Caco-2 (cell line): ENCODE measurements at places on chromosomes 12 and 14.

DNA sequence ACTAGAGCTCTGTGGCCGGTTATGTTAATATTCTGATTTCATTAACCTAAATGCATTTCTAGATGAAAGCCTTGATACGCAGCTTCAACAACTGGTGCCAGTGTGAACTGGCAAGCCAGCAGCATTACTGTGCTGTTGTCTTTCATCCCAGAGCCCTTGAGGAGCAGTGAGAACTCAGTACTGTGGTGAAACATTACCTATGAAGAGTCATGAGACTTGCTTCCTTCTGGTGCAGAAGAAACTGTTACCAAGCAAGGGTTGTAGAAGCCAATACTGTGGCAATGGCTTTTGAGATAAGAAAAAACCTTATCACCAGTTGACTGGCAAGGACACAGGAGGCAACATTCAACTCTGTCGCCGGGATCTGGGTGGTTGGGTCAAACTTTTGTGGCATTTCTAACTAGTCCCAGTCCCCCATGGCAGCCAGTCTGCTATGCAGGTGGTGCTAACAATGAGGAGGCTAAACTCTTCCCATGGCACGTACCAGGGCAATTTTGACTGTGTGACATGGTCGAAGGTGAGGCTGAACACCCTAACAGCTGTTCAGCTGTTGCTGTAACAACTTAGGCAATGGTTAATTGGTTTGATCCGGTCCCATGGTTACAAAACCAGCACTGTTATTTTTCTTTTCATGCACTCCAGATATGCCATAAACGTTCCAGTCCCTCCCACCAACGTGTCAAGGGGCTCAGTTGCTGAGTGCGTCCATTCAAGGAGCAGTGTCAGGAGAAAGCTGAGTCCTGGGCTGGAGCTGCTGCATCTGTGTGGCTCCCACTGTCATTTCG, 12.6 kb upstream of the LGALS3 start:
- H3K4me1 ChIP-seq: peaks cover 64% of the 10 kb centered on the region
- H3K27me3 ChIP-seq: no peaks in the 10 kb centered on the region
- H3K27ac ChIP-seq: peak overlapping the region; percentile 19
- H3K36me3 ChIP-seq: no peaks in the 10 kb centered on the region
- DNase-seq: no peak

DNA sequence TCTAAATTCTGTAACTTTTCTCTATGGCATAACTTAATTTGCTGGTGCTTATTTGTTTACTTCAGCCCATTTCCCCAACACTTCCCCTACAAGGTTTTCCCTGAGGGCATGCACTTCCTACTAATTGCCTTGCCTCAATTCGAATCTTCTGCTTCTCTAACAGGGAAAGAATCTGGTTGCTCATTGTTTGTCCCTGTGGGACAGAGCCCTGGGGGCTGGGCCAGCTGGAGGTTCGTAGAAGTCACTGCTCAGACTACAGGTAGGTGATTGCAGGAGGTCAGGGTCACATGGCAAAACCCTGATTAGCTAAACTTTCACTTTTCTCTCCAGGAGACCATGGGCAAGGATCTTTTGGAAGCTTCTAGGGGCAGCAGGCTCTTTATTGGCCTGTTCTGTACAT, 72.0 kb downstream of the ZFC3H1 start:
- DNase-seq: no peak
- no peaks in the 10 kb centered on the region for H3K36me3 ChIP-seq
- no peaks in the 10 kb centered on the region for H3K4me1 ChIP-seq
- H3K4me3 ChIP-seq: no peak overlapping the region
- H3K27me3 ChIP-seq: no peaks in the 10 kb centered on the region

DNA sequence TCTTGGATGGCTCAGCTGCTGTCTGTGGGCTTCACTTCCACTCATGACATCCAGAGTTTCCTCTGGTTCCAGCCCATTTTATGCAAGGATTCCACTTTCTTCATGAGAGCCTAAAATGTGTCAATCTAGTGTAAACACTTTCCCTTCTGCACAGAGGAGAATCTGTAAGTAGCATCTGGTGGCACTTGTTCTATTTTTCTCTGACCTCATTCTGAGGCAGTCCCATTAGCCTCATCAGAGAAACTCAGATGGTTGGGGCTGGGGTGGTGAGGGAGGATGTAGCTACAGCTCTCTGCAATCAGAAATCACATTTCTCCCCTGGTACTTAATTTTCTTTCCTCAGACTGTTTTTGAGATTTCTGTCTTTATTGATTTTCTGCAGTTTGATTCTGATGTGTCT, 81.6 kb downstream of the PRMT8 start:
- no peak for DNase-seq
- no peaks in the 10 kb centered on the region for H3K36me3 ChIP-seq
- no peaks in the 10 kb centered on the region for H3K27me3 ChIP-seq
- no peak overlapping the region for H3K4me3 ChIP-seq

DNA sequence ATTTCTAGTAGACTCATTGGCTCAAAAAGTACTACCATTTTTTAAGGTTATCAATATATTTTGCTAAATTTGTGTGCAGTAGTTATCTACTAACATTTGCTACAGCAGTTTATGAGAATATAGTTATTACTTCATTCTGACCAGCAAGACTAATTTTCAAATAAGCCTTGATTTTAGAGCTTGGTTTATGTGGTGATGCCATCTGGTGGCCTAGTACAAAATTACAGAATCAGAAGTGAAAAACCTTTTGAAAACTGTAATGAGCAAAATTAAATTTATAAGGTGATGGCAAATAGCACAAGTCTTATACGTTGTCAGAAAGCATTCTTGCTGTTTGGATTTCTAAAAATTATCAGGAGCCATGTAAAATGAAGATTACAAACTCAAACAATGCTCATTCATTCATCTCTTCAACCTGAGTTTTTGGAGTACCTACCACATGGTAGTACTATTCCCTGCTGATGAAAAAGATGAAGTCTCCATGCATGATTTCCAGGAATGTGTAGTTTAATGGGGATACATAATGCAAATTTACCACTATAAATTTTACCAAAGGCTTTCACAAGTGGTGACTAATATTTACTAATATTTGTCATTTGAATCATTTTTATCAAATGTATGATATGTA, 51.0 kb downstream of the MAGOHB start:
- H3K4me1 ChIP-seq: no peaks in the 10 kb centered on the region
- H3K27me3 ChIP-seq: no peaks in the 10 kb centered on the region
- no peaks in the 10 kb centered on the region for H3K36me3 ChIP-seq
- peak; percentile 49 for DNase-seq
- H3K27ac ChIP-seq: no peak overlapping the region
- no peak overlapping the region for H3K4me3 ChIP-seq

GRCh38 chr14:102629808-102630350, 37.4 kb downstream of the RCOR1 start:
- peaks cover 19% of the 10 kb centered on the region; the same call in 1 of the 2 replicates for H3K4me1 ChIP-seq
- no peaks in the 10 kb centered on the region for H3K27me3 ChIP-seq
- H3K4me3 ChIP-seq: no peak overlapping the region
- no peaks in the 10 kb centered on the region; the same call in 1 of the 2 replicates for H3K36me3 ChIP-seq

DNA sequence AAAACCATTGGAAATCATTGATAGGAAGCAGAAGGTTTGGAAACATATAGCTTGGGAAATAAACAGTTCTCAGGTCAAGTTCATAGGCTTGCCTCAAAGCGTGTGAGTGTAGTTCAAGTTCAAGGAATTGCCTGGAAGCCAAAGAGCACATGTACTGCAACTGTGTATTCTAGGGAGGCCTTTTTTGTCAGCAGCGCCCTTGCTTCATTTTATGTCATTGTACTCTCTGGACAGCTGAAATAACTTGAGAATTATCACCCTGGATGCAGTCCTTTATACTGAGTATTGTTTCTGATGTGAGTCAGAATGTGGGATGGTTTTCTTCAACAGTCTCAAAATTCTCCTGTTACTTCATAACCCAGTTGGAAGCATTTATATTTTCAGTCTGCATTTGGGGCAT, 16.0 kb upstream of the EVL start:
- DNase-seq: no peak
- H3K27ac ChIP-seq: no peak overlapping the region
- H3K4me1 ChIP-seq: no peaks in the 10 kb centered on the region
- H3K4me3 ChIP-seq: no peak overlapping the region
- no peaks in the 10 kb centered on the region for H3K36me3 ChIP-seq

GRCh38 chr14:83425138-83425537, 1891.5 kb upstream of the SEL1L start:
- no peaks in the 10 kb centered on the region for H3K27me3 ChIP-seq
- H3K4me3 ChIP-seq: no peak overlapping the region
- H3K36me3 ChIP-seq: no peaks in the 10 kb centered on the region
- DNase-seq: no peak

- no peaks in the 10 kb centered on the region for H3K36me3 ChIP-seq
- no peak overlapping the region for H3K27ac ChIP-seq
- peak overlapping the region; percentile 48 for H3K4me3 ChIP-seq
- H3K27me3 ChIP-seq: peaks cover 4% of the 10 kb centered on the region; the same call in 1 of the 2 replicates
Measured at GRCh38 chr12:67068761-67069450, 200.3 kb upstream of the CAND1 start.

GRCh38 chr12:6268484-6269157, 41.9 kb upstream of the PLEKHG6 start:
- H3K36me3 ChIP-seq: no peaks in the 10 kb centered on the region
- H3K27ac ChIP-seq: no peak overlapping the region
- no peaks in the 10 kb centered on the region for H3K27me3 ChIP-seq
- no peak for DNase-seq

GRCh38 chr14:101400830-101401229, 160.5 kb upstream of the DIO3 start:
- H3K27me3 ChIP-seq: no peaks in the 10 kb centered on the region
- no peaks in the 10 kb centered on the region for H3K4me1 ChIP-seq

- H3K4me1 ChIP-seq: peaks cover 13% of the 10 kb centered on the region
- H3K27me3 ChIP-seq: no peaks in the 10 kb centered on the region
- no peak overlapping the region for H3K4me3 ChIP-seq
- H3K36me3 ChIP-seq: peaks cover 3% of the 10 kb centered on the region; the same call in 1 of the 2 replicates
- H3K27ac ChIP-seq: no peak overlapping the region
Measured at GRCh38 chr12:122348505-122348904, 74.0 kb downstream of the CLIP1 start.

DNA sequence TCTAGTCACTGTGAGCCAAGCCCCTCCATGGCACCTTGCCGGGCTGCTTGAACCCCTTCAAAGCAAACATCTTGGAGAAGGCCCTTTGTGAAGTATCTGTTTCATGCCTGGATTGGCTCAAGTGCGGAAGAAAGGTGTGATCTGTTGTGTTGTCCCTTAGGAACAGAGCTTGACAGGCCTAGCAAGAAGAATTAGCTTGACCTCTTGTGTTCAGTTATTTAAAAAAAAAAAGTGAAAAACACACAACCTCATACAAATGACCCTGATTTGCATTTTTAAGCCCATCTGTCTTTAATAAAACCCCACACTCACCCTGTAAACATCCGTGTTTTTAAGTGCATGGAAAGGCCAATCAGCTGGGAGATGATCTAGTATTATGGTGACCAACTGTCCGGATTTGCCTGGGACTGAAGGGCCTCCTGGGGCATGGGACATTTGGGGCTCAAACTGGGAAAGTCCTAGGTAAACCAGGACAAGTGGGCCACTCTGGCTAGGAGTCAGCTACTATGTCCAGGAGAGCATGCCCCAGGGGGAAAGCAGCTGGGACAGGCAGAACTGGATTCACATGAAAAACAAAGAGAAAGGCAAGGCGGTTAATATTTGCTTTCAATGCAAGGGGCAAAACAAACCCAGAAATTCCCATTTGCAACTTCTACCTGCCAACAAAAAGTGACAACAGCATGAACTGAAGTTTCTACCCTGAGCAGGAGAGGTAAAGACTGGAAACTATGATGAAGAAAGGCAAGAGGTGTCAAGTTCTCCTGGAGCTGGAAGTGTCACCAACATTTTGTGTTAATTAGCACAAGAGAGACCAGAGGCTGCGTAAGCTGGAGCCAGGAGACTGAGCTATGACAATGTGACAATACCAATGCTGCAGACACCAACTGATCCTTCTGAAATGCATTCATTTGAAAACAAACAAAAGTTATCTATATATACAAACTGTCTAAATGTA, 78.6 kb downstream of the CLMN start:
- no peak overlapping the region for H3K27ac ChIP-seq
- no peaks in the 10 kb centered on the region for H3K4me1 ChIP-seq
- no peaks in the 10 kb centered on the region for H3K27me3 ChIP-seq
- H3K4me3 ChIP-seq: no peak overlapping the region
- H3K36me3 ChIP-seq: no peaks in the 10 kb centered on the region

DNA sequence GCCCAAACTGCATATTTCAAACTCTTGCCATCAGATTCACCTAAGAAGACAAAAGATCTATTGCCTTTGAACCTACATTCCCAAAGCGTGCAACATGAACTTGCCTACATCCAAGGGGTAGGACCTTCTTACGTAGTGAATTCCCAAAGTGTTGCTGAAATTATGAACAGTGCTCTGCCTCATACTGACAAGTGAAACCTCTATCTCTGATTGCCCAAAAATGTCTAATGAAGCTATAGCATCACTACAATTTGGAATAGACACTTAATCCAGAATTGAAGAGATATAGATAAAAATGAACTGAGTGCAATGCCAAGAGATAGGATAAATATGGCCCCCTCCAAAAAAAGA, 31.1 kb downstream of the CLEC2D start:
- DNase-seq: no peak
- H3K4me3 ChIP-seq: no peak overlapping the region
- no peaks in the 10 kb centered on the region; the same call in 1 of the 2 replicates for H3K27me3 ChIP-seq
- no peak overlapping the region for H3K27ac ChIP-seq
- no peaks in the 10 kb centered on the region for H3K4me1 ChIP-seq

DNA sequence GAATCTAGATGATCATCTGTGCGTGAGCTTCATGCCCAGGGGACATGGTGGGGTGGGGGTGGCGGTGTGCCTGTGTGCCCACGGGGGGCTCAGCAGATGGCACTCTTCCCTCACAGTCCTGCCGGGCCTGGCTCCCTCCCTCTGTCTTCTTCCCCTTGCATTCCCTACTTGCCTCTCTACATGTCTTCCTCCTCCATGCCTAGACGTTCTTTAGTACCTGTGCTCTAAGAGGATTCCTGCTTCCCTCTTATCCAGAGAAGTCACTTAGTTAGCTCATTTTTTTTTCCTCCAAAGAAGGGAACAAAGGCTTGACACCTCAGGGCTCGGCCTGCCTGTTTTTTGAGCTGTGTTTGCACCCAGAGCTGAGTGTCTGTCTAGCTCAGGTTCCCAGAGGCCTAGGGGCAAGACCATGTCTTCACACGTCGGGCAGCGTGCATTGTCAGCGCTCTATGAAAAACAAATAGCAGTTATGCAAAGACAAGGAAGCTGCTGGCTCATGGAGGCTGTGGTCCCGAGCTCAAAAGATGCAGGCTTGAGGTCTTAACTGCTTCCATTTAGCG, 48.8 kb downstream of the NINJ2 start:
- no peak overlapping the region for H3K27ac ChIP-seq
- DNase-seq: peak; percentile 64
- no peaks in the 10 kb centered on the region for H3K36me3 ChIP-seq
- H3K4me1 ChIP-seq: peaks cover 10% of the 10 kb centered on the region; the same call in 1 of the 2 replicates
- H3K27me3 ChIP-seq: no peaks in the 10 kb centered on the region
- H3K4me3 ChIP-seq: no peak overlapping the region
